Tibial nerve (tissue), 4 donors: ENCODE measurements at places on chromosomes 7 and 10.
A peak's percentile ranks its signal among the peaks of the same experiment; 100 is the strongest.

DNA sequence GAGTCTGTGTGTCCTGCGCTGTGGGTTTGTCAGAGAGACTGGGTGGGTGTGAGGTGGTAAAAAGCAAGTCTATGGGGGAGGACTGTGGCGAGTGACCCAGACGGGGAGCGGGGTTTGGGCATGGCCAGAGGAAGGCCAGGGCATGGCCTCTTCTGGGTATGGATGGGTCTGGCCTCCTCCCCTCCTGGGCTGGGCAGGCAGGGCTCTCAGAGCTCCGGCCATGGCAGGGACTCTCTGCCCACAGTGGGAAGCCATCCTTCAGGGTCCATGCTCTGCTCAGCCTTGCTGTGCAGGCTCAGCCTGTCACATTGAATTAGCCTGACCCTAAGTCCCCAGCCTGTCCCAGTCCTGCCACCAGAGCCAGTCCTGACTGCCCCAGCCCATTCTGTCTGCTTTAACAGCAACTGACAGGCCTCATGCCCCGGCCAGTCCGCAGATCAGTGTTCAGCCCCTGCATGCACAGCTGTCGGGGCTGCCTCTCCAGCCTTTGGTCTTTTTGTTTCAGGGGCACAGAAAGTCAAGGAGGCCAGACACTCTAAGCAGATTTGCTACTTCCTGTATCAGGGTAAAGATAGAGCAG lies 7.9 kb downstream of the ANTXRL start:
- DNase-seq: no peak

DNA sequence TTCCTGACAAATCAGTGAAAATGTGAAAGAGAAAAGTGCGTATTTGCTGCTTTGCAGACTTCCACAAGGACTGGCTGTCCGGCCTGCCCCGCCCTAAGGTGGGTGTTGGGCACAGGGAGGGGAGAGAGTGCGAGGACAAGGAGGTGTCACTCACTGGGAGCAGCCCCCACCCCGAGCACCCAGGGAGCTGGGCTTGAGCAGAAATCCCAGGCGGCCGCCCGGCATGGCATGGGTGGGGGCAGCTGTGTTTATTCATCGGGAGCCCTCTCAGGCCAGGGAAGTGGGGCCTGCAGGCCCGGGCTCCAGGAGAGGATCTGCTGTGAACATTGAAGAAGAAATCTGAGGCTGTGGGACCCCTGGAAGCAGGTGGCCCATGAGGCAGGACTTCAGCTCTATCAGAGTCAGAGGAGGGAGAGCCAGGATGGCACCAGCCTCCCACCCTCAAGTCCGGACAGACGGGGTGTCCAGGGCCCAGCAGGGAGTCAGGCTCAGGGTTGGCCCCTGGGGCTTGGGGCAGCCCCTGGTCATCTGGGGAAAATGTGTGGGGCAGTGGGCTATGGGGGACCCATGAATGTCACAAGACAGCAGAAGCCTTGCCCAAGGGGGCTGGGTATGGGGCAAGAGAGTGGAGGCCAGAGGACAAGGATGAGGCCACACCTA lies 164.4 kb upstream of the PPP2R2D start:
- DNase-seq: no peak

GRCh38 chr7:141686670-141687069 lies 15.3 kb downstream of the DENND11 start:
- DNase-seq: no peak

- DNase-seq: peak; percentile 33
Measured at GRCh38 chr10:71999360-72000072, 35.3 kb downstream of the CHST3 start.

- DNase-seq: no peak
Measured at GRCh38 chr10:15478429-15478828, 107.3 kb upstream of the FAM171A1 start.

GRCh38 chr10:88725798-88726197 lies 19.7 kb downstream of the LIPK start:
- DNase-seq: no peak

- no peak for DNase-seq
Measured at GRCh38 chr10:58734664-58735063, 222.0 kb downstream of the BICC1 start.

- DNase-seq: peak; percentile 50
Measured at GRCh38 chr7:80859272-80859970, 59.4 kb downstream of the SEMA3C start.

DNA sequence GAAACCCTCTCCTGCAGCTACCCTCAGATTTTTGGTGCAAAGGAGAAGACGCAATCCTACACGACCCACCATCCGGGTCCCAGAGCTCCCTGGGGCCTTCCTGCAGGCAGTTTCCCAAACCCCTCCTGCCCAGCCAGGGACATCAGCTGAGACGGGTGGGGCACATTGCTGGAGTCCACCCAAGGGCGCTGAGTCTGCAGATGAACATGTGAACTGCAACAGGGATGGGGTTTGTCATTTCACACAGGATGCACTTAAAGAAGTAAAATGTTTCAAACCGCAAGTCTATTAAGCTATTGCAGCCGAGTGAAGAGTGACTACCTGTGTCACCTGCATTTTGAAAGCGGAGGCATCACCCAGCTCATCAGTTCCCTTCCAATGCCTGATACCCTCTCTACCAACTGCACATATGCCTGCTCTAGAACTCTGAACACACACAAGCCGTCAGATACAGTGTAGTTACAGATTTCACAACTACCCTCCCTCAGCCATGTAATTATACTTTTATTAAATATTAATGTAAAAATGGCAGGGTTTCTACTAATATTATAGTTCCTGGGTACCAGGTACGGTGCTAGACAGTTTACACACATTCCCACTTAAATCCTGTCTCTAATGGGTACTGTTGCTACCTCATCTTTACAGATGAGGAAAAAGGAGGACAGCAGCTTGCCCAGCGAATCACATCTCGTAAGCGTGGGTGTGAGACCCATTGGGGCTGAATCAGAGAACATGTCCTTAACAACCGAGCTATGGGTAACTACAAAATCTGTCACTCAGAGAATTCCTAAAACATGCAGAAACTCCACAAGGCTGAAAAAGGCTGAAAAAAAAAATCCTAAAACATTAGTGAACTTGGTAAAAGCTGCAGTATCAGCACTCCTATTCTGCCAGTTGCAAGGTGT lies 71.2 kb downstream of the GRB10 start:
- no peak for DNase-seq

DNA sequence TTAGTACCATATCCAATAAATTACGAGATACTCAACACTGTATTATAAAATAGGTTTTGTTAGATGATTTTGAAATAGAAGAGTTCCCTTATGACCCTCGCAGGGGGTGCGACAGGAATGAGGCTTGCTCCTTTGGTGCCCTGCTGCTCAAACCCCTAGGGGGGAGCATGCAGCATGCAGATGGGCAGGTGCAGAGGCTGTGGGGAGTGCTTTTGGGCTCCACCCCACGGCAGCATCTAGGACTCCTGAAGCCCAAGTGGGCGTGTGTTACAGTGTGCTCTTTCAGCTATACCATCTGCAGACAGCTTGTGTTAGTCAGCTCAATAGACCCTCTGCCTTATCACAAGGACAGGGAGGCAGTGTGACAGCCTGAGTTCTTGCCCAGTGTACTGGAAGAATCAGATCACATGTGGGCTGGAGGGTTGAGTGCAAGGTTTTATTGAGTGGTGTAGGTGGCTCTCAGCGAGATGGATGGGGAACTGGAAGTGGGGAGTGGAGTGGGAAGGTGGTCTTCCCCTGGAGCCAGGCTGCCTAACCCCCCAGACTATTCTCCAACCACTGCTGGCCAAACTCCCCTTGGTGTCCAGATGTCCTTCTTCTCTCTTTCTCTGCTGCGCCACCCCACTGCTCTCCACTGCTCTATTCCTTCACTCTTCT lies 3.1 kb upstream of the MRC1 start:
- no peak for DNase-seq

DNA sequence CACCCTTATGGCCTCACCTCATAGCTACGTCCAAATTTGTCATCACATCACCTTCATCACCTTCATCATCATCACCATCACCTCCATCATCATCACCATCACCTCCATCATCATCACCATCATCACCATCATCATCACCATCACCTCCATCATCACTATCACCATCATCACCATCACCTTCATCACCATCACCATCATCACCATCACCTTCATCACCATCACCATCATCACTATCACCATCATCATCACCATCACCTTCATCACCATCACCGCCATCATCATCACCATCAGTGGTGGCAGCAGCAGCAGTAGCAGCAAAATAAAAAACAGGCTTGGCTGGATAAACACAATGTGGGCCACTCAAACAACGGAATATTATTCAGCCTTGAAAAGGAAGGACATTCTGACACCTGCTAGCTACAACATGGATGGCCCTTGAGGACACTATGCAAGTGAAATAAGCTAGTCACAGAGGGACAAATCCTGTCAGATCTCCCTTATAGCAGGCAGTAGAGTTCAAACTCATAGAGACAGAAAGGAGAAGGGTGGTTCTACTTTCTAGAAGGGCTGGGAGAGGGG lies 47.7 kb upstream of the PDGFA start:
- no peak for DNase-seq

- no peak for DNase-seq
Measured at GRCh38 chr7:128192497-128193142, 48.5 kb upstream of the LEP start.

GRCh38 chr7:133433165-133433812 lies 180.4 kb downstream of the EXOC4 start:
- no peak for DNase-seq

- no peak for DNase-seq
Measured at GRCh38 chr7:74665296-74665938, 7.9 kb downstream of the GTF2I start.

DNA sequence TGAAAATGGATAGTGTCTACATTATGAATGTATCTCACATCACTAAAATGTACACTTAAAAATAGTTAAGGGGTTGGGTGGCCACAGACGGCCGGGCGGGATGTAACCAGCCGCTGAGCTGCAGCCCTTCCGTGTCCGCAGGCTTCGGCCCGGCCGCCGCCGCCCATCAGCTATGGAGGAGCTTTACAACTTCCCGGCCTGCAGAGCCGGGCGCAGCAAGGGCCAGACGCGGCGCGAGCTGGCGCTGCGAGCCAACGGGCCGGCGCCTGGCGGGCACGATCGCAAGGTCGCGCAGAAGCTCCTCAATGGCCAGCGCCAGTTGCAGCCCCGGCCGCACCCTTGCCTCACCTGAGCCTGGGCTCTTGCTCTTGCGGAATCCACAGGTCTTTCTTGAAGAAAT lies 69.1 kb downstream of the KMT2C start:
- DNase-seq: no peak

- DNase-seq: no peak
Measured at GRCh38 chr10:34789966-34790506, 25.1 kb downstream of the PARD3 start.

DNA sequence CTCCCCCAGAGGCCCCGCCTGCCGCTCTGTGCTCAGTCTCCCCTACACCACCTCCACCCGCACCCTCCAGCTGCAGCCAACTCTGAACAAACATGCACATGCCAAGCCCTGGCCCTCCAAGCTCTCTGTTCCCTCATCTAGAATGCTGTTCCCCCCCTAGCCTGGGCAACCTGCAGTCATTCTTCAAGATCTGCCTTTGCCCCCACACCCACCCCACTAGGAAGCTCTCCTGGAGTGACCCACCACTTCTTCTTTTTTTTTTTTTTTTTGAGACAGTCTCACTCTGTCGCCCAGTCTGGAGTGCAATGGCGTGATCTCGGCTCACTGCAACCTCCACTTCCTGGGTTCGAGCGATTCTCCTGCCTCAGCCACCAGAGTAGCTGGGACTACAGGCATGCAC lies 13.7 kb downstream of the MYL10 start:
- DNase-seq: no peak

DNA sequence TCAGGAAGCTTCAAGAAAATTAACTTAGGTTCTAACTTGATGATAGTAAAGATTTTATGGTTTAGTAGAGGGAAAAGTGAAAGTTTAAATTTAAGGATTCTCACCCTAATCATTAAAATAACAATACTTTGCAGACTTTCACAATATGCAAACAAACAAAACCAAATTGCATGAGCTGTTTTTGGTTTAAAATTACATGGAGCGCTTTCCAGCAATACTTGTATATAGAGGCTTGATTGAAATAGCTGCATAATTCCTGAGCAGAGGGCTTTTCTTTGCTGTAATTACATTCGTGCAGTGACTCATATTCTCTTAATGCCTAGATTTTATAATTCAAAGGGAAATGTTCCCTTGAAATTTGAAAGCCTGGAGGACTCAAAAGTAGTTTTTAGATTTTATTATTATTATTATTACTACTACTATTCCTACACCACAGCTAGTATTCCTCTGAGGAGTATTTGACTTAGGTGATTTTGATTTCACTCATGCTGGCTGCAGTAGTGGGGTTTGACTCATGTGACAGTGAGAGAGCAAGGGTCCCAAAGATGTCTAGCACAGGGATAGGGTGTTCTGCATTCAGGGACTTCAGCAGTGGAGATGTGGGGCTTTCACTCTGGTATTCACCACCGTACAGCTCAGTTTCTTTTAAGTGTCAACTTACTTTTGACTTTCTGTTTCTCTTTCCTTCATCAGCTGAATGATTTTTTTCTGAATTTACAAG lies 138.1 kb downstream of the ADAM22 start:
- no peak for DNase-seq

- DNase-seq: no peak
Measured at GRCh38 chr10:13684806-13685482, 98.2 kb downstream of the PRPF18 start.

- no peak for DNase-seq
Measured at GRCh38 chr10:51031950-51032349, 42.3 kb upstream of the PRKG1 start.

- DNase-seq: no peak
Measured at GRCh38 chr10:52933748-52934147, 161.2 kb upstream of the MBL2 start.

DNA sequence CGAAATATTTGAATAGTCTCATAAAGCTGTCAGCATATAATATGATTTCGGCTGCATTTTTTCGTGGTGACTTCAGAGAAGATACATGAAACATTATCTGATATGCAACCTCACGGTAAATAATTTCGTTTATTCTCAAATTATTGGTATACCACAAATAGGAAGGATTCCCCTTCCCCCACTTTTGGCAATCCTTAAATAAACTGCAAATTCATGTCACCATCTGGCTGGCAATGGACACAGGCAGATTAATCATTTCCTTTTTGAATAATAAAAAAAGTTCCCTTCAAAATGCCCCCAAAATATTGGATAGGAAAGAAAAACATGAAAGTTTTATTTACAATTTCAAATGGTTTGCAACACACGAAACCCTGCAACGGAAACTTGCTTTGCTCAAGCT lies 234.5 kb upstream of the MEOX2 start:
- DNase-seq: no peak

GRCh38 chr7:55107946-55108345 lies 89.1 kb downstream of the EGFR start:
- no peak for DNase-seq

- DNase-seq: peak; percentile 17
Measured at GRCh38 chr7:134293002-134293740, 23.6 kb downstream of the SLC35B4 start.
